ENCODE measurements at places on chromosomes 11 and 22.

DNA sequence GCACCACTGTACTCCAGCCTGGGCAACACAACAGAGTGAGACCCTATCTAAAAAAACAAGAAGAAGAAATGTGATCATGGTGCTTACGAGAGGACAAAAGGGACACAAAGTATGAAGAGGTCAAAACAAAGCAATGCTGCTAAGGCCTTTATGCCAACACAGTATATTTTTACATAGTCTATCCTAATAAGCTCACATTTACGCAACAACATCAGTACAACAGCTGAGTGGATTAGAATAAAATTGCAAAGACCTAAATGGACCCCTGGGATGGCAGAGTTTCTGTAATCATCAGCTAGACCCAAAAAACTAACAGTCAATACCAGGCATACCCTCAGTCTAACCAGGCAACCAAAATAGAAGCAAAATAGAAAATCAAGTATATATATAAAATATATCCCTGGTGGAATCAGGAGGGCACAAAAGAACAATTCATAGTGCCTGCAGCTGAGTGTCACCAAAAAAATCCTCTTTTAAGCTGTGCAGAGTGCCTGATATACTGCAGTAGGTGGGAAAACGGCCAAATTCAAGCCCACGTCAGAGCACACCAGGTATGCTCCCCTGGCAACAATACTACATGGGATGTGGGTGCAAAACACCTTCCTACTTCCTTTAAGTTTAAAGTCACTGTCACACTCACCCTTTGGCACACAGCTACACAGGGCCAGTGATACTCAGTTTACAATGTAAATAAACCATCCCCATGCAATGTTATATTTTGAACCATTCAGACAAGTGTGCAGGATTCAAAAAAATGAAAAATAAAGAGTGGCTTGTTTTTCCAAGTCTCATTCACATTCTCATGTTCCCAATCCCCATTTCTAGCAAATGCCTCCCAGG, 57.8 kb downstream of the RBFOX2 start:
- no peak for DNase-seq

DNA sequence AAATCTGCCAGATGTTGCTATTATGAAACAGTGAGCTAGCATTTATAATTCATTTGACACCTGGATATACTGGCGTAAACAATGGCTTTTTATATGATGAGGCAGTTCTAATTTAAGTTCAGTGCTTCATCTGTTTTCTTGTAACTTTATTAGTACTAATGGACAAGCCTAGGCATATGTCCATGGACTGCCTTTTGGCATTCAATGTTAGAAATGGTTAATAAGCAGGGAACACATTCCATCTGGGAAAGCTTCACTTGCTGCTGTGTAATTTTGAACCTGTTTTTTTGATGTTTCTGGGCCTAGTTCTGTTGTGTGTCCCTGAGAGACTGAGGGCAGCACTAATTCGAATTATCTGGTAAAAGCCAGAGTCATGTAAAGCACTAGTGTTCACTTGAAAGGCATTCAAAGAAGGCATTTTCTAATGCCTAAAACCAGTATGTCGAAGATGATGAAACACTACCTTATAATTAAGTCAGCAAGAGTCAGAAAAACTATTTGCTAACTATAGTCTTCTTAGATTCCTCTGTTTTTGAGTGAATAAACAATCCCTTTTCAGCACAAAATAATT, 138.5 kb downstream of the SWAP70 start:
- DNase-seq = no peak

DNA sequence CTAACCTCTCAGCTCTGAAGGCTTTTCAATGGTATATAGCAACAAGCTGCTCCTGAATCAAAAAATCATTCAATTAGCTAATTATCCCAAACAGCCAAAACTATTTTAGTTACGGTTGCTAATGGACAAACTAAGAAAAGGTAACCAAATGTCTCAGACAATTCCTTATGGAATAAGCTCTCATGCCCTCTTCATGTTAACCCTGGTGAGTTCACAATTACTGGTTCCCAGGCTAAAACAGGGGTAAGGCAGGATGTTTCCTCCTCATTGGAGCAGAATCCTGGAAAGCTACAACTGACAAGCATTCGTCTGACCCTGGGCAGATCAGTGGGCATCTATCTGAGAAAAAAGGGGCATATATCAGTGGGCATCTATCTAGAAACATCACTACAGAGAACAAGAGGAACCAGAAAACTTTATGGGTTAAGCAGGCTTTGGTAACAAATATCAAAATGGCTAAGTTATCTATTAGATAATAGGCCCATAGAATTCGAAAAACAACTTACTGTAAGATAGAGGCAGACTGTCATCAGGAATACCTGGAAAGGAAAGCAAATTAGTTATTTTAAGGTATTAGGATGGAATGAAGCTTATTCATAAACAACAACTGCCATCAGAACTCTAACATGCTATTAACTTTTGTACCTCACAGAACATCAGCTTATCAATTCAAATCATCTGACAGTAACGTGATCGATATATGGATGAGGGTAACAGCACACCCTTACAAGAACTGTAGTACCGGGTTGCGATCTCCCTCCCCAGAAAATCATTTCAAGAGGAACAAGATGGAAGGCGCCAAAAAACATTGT, 14.8 kb upstream of the WDR74 start:
- DNase-seq = no peak

DNA sequence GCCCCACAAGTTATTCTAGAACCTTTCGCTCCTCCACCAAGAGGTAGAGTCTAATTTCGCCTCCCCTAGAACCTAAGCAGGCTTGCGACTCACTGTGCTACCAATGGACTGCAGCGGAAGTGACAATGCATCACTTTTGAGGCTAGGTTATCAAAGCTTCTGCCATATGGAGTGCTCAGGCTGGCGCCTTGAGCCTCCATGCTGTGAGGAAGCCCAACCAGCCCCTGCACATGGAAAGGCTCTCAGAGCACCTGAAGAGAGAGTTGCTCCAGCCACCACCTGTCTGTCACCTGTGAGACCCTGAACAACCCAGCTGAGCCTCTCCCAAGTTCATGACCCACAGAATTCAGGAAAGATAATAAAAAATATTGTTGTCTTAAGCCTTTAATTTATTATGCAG, 29.3 kb upstream of the CBX7 start:
- DNase-seq = no peak

Measured in GM13977 (cell line).